Left kidney (tissue), 8 donors: ENCODE measurements at places on chromosomes 12 and 14.

DNA sequence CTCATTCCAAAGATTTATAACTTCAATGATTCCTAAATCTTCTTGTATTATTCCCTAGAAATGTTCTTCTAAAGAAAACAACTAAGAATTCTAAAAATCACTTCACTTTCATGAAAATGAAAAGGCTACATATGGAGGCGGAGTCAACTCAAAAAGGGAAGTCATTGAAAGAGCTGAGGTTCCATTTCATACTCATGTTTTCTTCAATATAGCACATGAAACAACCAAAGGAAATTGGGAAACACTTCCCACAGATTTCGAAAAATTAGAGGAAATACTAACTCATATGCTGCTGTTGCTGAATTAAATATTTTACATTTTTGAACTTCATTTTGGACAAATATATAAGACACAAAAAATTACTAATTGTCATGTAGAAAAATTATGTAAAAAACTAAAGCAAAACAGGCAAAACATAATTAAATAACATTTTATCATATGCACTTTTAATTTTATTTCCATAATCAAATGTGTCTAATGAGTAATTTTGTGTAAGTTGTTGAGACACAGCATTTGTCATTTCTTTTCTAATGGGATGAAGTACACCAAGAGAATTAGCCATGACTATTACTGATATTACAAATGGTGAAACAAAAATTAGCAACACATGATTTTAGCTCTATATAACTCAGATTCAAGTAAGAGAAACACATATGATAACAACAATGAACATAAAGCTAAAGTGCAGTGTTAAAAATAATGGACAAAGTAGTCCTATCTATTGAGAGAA, at the start of gene CD163:
TSS of gene CD163 (minus strand) at position 92 of the 730 bp plus-strand sequence. CDS start at position 5, 87 bp downstream.
- DNase-seq, result no peak

- DNase-seq, result no peak
Measured at GRCh38 chr12:92516277-92516600, 186.6 kb upstream of the PLEKHG7 start.

DNA sequence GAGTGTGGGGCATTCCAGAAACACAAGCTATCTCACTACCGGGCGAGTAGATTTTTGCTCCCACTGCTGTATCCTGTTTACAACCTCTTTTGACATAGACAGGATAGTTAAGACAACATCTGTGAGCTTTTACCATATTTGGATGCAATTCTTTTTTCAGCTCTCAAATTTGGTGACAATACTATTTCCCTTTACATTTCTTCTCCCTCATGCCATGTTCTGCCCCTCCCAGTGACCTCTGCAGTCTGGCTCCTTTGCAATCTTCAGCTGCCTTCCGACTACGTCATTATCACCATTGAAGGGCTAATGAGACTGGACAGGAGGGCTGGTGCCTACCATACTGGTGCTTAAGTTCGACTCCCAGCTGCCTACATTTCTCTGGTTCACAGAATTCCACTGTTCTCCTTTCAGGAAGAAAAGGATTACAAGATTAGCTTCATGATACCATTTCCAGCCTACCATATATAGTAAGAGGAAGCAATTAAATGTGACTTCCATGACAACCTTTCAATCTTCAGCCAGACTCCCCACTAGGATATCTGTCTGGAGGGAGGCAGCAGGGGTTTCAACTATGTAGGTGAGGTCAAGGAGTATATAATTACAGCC, 251.6 kb downstream of the PHLDA1 start:
- DNase-seq, result no peak

GRCh38 chr12:19999805-20000138, 368.6 kb upstream of the PDE3A start:
- DNase-seq, result no peak

DNA sequence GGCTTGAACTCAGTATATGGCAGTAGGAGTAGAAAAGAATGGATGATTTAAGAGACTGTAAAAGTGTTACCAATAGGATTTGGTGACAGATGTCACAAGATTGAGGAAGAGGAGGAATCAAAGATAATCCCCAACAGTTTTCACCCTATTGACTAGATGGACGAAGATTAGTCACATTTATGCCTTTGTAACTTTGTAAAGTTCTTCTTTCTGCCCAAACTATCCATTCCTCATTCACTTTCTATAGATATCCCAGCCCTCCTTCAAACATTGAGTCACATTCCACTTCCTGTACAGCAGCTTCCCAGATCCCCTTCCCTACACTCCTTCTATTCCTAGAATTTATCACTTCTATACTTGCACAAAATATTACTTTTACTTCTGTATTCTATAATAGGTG, 207.9 kb downstream of the BTG1 start:
- no peak for DNase-seq

- no peak for DNase-seq
Measured at GRCh38 chr12:563250-563781, 99.9 kb downstream of the NINJ2 start.

DNA sequence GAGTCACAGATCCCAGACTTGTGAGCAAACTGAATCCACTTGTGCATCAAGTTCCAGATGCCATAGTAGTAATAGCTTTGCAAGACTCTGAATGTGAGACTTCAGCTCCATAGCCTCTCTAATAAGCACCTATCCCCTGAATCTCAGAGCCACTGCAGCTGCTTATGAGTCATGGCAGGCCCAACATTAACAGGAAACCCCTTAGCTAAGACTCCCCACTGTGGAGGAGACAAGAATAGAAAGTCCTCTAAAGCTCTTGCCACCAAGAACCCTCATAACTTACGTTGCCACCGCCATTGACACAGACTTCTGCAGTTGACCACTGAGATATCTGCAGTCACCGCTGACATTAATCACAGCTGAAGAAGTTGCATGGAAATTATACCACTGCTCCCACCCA, 62.9 kb upstream of the PDE3A start:
- DNase-seq, result no peak

DNA sequence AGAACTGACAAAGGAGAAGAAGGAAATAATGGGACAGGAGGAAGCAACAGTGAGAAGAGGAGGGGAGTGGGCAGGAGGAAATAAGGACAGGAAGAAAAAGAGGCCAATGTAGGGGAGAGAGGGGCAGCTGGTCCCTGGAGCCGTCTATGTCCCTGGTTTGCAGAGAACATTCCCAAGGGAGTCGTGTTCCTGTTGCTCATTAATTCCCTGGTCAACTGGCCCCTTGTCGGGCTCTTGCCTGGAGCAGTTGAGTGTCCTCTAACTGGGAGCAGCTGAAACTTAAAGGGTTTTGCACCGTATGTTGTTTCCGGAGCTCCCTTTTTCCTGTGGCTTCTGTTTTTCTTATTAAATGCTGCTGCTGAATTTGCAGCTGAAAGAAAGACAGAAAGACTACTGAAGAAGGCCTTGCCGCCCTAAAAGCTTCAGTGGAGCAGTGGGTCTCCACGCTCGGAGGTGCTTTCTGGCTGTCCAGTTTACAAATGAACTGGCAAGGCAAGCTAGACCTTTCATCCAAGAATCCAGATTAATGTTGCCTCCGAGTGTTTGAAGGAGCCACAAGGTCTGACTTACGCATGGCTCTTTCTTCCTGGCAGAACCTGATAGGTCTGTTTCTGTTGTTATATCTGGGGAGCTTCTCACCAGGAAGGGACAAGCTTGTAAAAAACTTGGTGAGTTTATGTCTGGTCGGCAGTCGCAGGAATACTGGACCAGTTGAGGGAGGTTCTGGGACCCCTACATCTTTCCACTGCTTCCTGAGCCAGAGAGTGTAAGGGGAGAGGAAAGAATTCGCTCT, 146.2 kb upstream of the RFLNA start:
- DNase-seq, result no peak

DNA sequence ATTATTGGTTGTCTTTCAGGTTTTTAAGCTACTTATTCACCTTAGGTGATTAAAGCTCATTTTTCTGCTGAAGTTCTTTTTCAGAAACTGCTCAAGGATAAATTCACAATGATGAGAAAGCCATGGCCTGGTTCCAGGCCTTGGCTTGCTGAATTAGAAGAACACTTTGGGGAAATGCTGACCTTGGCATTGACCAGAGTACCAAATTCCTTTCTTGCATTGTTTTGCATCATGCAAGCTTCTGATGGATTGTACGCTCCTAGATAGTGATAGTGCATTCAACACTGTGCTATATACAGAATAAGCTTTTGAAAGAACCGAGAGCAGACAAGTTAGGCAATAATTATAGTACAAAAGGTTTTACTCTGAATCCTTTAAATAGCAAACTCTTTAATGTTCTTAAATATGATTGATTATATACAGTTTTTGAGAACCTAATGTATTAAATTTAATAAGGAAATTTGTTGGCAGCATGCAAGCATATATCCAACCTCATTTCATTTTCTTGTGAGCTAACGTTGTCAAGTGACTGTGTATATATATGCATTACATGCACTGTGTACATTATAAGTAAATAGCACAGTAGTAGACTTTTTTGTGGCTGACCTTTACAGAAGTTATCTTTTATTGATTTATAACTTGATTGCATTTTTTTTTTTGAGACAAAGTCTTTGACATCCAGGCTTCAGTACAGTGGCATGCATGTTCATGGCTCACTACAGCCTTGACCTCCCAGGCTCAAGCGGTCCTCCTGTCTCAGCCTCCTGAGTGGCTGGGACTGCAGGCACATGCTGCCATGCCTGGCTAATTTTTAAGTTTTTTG, 99.2 kb downstream of the DIP2B start:
- DNase-seq, result no peak

- DNase-seq, result no peak
Measured at GRCh38 chr12:31226639-31227038, 99.3 kb downstream of the SINHCAF start.

GRCh38 chr14:57302883-57303282, 34.1 kb downstream of the AP5M1 start:
- no peak for DNase-seq

GRCh38 chr14:72913809-72914208, 12.5 kb upstream of the DCAF4 start:
- no peak for DNase-seq
